Activated CD4-positive, alpha-beta T cell treated with anti-CD3 and anti-CD28 coated beads for 1 hour (primary cell): ENCODE measurements at places on chromosomes 2 and 18.

DNA sequence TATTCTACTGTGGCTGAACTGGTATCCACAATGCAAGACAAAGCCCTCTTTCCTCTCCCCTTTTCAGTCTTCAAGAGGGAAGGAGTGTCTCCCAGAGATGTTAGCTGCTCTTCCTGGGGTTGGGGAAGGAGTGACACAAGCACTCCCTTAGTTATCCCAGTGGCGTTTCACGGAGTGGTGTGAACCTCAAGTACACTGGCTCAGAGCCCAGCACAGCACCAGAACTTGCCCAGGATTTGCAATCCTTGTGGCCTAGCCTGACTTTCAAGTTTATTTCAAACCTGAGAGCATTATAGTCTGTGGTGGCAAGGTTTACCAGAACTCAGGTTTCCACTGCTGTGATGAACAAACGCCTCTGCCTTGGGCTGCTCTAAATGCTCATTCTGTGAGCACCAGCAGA, 162.5 kb downstream of the CCDC102B start:
- no peak for DNase-seq

GRCh38 chr2:212936572-212936971, 214.8 kb downstream of the IKZF2 start:
- no peak for DNase-seq

GRCh38 chr2:181004647-181005325, 24.4 kb downstream of the UBE2E3 start:
- DNase-seq = no peak

GRCh38 chr18:34219651-34220050, 5.1 kb downstream of the NOL4 start:
- DNase-seq = no peak

GRCh38 chr2:23027396-23027795, 357.6 kb upstream of the KLHL29 start:
- no peak for DNase-seq

DNA sequence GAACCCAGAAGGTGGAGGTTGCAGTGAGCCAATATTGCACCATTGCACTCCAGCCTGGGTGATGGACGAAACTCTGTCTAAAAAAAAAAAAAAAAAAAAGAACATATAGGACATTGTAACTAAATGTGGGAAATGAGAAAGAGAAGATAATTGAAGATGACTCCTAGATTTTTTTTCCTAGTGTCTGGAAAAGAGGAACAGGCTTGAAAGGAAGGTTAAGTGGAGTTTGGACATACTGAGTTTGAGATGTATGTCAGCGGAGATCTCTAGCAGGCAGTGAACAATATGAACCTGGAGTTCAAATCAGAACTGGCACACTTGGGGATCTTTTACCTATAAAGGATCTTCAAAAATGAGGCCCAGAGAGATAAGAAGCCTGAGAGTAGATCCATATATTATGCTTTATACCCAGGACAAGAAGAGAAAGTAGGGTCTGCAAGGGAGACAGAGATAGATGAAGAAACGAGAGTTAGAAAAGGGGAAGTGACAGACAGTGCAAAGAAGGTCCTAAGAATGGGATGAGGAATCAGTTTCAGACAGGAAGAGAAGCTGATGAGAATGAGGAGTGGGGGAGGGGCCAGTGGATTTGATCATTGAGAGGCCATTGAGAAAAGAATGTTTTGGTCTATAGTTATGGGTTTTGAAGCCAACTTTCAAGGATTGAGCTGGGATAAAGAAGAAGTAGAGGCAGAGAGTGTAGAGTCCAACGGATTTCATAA, 46.9 kb upstream of the CD28 start:
- DNase-seq = no peak

DNA sequence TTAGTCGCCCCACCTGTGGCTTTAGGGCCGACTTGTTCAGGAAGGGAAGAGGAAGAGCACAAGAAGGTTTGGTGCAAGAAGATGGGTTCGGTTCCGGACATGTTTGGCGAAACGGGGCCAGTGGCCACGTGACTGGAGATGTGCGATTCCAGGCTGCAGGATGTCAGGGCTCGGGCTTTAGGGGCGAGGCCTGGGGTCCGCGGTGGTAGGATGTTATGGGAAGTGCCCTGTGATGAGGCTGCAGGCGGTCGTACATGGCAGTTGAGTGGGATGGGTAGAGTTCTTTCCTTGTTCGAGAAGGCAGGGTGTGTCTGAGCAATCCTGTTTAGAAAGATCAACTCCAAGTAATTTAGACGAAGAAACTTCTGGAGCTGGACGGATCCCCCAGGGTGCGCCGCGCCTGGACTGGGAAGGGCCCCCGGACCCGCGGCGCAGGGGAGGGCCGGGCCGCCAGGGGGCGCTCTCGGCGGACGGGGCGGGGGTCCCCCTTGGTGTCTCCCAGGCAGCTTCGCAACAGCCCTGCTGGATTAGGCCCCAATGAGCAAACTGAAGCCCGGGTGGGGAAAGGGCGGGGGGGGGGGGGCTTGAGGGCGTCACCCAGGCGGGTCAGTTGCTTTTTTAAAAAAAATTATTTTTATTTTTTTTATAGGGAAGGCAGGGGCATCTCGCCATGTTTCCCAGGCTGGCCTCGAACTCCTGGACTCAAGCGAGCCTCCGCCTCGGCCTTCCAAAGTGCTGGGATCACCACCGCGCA, 17.2 kb upstream of the SDC1 start:
- no peak for DNase-seq

DNA sequence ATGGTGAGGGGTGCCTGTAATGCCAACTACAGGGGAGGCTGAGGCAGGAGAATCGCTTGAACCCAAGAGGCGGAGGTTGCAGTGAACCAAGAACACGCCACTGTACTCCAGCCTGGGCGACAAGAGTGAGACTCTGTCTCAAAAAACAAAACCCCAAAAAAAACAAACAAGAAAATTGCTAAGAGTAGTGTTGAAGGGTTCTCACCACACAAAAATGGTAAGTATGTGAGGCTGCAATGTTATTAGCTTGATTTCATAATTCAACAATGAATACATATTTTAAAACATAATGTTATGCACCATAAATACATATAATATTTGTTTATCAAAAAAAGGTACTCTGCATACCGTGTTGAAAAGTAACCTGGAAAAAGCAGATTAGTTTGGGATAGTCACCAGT, 45.8 kb downstream of the PSMG2 start:
- DNase-seq = no peak

GRCh38 chr2:133303150-133303549, 265.1 kb downstream of the NCKAP5 start:
- DNase-seq = no peak

DNA sequence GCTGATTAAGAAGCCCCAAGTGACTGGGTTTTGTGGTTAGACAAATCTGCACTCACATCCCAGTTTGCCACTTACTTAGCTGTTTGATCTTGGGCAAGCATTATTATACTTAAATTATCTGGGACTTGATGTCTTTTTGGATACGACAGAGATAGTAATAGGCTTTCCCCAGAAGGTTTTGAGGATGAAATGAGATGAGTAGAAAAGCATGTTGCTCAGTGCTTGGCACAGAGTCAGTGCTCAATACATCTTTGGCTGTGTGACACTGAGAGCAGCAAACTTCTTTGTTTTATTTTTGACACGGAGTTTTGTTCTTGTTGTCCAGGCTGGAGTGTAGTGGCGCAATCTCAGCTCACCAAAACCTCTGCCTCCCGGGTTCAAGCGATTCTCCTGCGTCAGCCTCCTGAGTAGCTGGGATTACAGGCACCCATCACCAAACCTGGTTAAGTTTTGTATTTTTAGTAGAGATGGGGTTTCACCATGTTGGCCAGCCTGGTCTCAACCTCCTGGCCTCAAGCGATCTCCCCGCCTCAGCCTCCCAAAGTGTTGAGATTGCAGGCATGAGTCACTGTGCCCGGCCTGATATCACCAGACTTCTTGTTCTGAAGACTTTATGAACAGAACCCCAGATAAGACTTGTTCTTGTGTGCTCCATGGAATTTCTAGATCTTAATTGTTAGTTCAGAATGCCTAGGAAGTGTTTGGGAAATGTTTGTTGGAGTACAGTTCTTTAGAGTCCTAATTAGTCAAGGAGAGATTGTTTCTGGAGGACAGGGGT, 521.2 kb downstream of the SLC4A3 start:
- DNase-seq = no peak

DNA sequence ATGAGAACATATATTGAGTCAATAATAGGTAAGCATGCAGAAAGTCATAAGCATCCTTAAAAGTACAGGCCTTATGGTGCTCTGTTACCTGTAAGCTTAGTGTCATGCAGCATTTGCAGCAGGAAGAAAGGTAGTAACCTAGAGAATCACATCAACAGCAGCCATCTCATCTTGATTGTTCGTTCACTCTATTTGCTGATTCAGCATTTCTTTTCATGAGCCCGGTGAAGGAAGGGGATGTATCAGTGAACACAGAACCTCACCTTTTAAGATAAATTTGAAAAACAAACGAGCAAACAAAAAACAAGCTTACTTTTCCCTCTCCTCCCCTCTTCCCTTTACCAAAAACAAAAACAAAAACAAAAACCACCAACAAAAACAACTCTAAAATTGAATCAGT, 89.9 kb downstream of the MIB1 start:
- DNase-seq = no peak

GRCh38 chr2:33342171-33342570, 134.3 kb upstream of the RASGRP3 start:
- DNase-seq = no peak
